ENCODE measurements at places on chromosomes 6 and 20.
A peak's percentile ranks its signal among the peaks of the same experiment; 100 is the strongest.

GRCh38 chr20:9616833-9617461 lies 102.6 kb downstream of the LAMP5 start:
- peak; percentile 16 for DNase-seq

DNA sequence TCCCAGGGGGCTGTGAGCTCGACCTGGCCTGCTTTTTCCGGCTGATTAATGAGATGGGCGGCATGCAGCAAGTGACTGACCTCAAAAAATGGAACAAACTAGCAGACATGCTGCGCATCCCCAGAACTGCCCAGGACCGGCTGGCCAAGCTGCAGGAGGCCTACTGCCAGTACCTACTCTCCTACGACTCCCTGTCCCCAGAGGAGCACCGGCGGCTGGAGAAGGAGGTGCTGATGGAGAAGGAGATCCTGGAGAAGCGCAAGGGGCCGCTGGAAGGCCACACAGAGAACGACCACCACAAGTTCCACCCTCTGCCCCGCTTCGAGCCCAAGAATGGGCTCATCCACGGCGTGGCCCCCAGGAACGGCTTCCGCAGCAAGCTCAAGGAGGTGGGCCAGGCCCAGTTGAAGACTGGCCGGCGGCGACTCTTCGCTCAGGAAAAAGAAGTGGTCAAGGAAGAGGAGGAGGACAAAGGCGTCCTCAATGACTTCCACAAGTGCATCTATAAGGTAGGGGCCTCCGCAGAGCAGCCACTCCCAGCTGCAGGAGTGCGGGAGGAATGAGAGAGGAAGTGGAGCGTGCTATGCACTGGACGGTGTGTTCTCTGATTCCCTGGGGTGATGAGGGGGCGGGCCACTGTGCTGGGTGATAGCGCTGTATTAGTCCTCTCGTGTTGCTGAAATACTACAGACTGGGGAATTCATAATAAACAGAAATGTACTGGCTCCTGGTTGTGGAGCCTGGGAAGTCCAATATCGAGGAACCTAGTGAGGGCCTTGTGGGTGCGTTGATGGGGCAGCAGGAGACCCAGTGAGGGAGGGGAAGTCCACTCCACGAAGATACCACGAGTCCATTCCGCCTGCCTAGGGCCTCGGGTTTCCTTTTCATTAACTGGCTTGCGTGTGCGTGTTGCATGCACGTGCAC lies 161.7 kb downstream of the DTNBP1 start:
- no peak for DNase-seq

GRCh38 chr6:99559057-99559456 lies 9.4 kb downstream of the CCNC start:
- no peak for DNase-seq

GRCh38 chr6:111812060-111813038 lies 60.9 kb downstream of the FYN start:
- no peak for DNase-seq

DNA sequence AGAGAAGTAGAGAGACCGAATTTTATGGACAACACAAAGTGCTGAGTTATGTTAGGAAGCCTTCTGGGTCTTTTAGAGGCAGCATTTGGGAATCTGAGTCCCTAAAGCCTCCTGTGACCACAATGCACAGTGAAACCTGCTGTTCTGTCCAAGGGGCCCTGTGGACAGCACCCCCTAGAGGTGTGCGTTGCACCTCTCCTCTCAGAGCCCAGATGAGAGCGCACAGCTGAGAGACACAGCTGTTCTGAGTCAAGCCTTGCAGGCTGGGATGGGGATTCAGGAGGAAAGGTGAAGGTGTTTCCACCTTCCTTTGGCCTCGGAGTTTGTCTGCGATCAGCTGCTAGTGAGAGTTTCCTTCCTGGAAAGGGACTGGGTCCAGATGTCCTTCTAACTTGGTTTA lies 13.0 kb downstream of the PCK1 start:
- no peak for DNase-seq

GRCh38 chr20:8661229-8661952 lies 407.5 kb upstream of the PLCB4 start:
- no peak for DNase-seq

DNA sequence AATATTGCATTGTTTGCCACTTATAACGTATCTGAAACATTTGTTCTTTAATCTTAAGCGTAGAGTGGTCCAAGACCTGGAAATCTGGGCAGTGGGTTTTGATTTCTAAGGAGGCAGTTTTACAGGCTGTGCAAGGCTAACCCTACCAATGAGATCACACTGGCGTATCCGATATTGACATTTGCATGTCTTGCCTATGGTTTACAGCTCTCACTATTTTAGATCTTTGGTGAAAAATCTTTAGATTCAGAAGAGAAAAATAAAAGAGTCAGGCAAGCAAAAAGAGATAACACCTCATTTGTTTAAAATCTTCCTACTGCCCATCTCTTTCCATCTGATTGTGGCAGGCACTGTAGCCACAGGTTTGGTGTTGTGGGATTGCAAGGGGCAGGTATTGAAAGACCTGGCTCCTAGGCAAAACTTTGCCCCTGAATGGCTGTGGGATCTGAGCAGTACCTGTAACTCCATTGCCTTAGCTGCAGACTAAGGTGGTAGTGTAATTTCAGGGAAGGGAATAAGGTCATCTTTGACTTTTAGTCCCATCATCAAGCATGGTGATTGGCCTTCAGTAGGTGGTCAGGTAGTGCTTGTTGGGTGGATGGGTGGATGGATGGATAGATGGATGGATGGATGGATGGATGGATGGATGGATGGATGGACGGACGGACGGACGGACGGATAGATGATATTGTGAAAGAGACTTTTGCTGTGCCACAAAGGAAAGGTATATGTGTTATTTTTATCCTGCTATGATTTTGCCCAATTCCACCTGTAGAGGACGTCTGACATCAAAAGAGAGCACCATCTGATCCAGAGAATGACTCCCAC lies 1.9 kb downstream of the TNFAIP3 start:
- DNase-seq, result no peak

- DNase-seq, result no peak
Measured at GRCh38 chr6:89117211-89118108, at the start of gene SRSF12. Gene SRSF12 (minus strand): TSS chr6:89118071. CDS start chr6:89117887, 184 bp downstream.

- no peak for DNase-seq
Measured at GRCh38 chr6:20838113-20838512, 303.9 kb downstream of the CDKAL1 start.

DNA sequence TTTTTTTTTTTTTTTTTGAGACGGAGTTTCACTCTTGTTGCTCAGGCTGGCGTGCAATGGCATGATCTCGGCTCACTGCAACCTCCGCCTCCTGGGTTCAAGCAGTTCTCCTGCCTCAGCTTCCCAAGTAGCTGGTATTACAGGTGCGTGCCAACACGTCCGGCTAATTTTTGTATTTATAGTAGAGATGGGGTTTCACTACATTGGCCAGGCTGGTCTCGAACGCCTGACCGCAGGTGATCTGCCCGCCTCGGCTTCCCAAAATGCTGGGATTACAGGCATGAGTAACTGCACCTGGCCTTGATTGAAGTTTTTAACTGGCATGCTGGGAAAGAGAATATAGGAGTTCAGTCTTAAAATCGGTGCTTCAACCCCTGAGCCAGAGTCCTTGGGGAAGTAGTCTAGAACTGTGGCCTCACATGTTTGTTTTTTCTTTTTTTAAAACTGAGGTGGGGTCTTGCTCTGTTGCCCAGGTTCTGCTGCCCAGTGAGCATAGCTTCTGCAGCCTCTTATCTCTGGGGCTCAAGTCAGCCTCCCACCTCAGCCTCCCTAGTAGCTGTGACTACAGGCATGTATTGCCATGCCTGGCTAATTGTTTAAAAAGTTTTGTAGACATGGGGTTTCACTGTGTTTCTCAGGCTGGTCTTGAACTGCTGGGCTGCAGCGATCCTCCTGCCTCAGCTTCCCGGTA lies 3.3 kb downstream of the CBFA2T2 start:
- no peak for DNase-seq

DNA sequence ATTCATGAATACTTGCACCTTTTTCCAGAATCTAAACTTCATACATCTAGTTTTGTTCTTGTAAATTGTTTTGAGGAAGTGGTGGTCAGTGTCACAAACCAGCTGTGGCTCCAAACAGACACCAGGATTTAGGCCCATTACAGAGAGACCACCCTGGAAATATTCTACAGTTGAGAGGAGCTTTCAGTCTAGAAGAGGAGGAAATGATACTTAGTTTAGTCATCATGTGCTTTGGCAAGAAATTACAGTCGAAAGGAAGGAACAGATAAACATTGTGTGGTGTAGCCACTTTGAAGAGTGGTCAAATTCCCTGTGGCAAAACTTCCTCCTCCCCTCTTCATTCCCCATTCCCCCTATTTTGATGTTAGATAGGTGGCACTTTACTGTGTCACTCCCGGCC lies 15.7 kb downstream of the DCBLD1 start:
- peak; percentile 61 for DNase-seq

GRCh38 chr20:20003031-20003954 lies 13.9 kb upstream of the NAA20 start:
- DNase-seq, result no peak

- peak; percentile 72 for DNase-seq
Measured at GRCh38 chr6:52995913-52996645, 995 bp upstream of the GSTA4 start.

GRCh38 chr6:143232849-143233248 lies 172.2 kb downstream of the AIG1 start:
- no peak for DNase-seq

DNA sequence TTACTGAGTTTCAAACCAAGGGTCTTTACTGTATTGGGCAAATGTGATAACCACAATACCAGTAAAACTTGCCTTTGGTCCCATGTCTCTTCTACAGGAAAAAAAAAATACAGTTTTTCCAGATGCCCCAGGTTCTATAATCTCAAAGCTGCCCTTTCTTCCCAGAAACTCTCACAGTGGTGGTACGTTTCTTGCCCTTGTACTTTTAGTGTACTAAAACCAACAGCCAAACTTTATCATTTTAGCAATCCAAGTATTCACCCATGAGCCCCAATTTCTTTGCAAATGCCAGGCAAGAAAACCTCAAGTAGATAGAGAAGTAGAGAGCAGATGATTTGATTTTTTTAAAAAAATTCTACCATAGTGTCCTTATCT lies 157.8 kb downstream of the OR2B2 start:
- no peak for DNase-seq

DNA sequence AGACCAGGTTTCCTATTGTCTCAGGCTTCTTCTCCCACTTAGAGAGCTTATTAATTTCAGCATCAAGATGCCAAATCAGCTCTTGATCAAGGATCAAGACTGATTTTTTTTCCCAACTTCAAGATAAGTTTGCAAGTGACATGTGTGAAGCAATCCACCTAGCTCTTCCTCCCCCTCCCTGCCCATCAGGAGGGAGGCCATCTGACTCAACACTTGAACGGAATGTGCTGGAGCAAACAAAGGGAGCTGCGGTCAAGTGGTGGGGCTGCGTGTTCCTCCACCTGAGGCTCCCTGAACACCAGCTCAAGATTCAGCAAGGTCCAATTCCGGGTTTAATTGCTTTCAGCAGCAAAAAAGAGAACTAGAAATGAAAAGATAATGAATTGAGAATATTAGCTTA lies 38.7 kb downstream of the TTI1 start:
- DNase-seq, result no peak

DNA sequence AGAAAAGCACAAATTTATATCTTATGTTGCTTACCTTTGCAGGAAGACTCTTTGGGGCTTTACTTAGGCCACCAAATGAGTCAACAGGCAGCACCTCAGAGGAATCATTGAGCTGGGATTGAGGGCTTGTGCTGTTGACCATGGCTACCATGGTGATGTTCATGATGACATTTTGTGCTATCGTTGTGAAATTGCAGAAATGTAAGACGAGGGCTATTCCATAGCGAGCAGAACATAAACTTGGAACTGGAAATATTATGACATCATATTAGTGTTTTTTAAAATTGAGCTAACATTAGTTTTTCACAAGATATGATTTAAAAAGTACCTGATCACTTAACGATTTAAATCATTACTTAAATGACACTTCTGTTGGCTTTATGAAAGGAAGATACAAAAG lies 11.8 kb downstream of the SLC17A3 start:
- no peak for DNase-seq

DNA sequence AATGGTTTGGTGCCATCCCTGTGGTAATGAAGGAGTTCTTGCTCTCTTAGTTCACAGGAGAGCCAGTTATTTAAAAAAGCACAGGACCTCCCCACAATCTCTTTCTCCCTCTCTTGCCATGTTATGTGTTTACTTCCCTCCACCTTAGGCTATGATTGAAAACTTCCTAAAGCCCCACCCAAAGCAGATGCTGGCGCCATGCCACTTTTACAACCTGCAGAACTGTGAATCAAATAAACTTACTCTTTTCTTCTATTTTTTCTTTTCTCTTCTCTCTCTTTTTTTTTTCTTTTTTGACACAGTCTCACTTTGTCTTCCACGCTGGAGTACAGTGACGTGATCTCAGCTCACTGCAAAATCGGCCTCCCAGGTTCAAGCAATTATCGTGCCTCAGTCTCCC lies 508.4 kb upstream of the EPHA7 start:
- DNase-seq, result no peak

DNA sequence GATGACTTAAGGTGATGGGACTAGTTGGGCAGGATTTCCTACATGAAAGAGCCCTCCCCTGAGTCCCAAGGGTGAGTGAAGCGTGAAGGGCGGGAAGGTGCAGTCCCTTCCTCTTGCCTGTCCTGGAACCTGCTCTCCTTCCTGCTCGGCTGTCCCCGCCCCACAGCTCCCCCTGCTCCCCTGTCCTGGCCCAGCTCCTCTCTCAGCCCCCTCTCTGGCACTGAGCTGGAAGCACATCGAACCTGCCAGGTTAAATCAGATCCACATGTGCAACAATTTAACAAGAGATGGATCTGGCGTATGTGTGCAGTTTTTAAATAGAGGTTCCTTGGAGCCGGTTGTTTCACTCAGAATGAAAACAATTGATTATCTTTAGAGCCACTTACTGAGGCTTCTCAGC lies 95.0 kb downstream of the LRFN2 start:
- DNase-seq, result no peak

- DNase-seq, result no peak
Measured at GRCh38 chr6:163775313-163775712, 360.8 kb downstream of the QKI start.

DNA sequence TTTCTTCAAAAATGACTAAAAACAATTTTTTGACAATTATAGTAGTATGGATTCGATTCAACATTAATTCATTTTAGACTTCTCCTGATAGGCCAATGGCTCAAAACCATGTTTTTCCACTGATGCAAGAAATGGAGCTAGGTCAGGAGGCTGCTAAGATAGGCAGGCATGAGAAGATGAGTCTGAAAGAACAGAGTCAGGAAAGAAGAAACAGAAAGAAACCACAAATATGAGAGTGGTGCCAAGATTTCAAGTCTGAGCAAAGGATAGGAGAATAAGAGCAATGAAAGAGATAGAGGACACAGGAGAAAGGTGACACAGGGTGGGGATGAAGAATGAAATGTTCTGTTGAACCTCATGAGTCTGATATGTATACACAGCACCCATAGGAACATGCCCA lies 112.2 kb downstream of the TASP1 start:
- no peak for DNase-seq

- no peak for DNase-seq
Measured at GRCh38 chr6:10170816-10171215, 244.1 kb downstream of the TFAP2A start.

GRCh38 chr6:143936778-143937667 lies 71.0 kb downstream of the PLAGL1 start:
- DNase-seq, result no peak

GRCh38 chr6:167336844-167337630 lies 12.2 kb downstream of the TTLL2 start:
- no peak for DNase-seq

GRCh38 chr20:63347081-63347741 lies 13.9 kb downstream of the CHRNA4 start:
- DNase-seq, result no peak

Data from fibroblast of skin of left quadriceps (primary cell).